ENCODE measurements at places on chromosomes 4 and X.

GRCh38 chr4:153651587-153651986, 32.5 kb upstream of the TLR2 start:
- peak; percentile 11 for DNase-seq

- no peak for DNase-seq
These were observed 48.6 kb upstream of the AP1S2 start for GRCh38 chrX:15903186-15903681.

DNA sequence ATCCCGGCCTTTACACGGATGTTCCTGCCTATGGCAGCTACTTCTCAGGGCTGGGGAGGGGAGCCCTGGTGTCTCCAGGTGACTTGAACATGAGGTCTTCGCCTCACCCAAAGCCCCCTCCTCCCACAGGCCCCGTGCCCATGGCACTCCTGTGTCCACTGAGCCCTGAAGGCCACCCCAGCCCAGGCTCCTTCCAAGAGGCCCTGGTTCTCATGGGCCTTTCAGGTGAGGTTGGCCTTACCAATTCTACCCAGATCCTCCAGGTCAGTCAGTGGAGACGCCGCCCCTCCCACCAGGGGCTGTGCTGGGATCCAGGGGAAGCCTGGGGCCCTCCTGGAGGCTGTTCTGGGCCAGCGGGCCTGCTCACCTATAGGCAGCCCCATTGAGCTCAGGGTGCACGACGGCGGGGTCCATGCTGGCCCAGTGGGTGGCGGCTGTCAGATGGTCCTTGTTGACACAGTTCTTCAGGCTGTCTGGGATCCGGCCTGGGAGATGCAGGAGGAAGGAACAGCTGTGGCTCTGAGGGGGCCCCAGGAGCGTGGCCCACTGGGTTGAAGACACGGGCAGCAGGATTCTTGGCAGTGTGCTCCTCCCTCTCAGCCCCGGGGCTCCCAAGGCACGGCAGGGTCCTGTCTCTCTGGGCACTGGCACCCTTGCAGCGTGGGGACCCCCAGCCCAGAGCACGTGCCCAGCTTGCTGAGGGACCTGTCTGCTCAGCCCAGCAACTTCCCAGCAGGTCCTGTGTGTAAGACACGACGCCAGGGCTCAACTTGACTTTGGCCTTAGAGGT, 36.2 kb downstream of the CTBP1 start:
- no peak for DNase-seq

GRCh38 chr4:6962211-6963041, 52.8 kb downstream of the TBC1D14 start:
- DNase-seq: no peak

GRCh38 chr4:150518559-150518958, 63.4 kb upstream of the MAB21L2 start:
- no peak for DNase-seq

DNA sequence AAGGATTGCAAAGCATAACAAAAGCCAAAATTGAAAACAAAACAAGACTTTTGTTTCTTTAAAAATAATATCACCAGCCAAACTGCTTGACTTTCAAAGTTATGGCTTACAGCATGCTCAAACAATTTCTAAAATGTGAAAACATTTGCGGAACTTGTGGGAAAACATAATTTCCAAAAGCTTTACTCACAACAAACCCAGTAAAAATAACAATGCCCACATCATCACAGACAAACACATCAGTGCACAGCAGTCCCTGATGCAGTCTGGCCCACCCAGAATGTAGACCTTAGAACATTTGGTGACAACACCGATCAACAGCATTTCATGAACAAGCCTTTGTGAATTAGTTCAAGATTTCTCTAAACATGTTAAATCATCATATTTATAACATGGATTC, 98.9 kb downstream of the ARHGAP6 start:
- DNase-seq: no peak

- DNase-seq: no peak
These were observed 83.8 kb downstream of the GRID2 start for GRCh38 chr4:92387459-92388069.

- DNase-seq: no peak
These were observed 15.1 kb downstream of the C4orf36 start for GRCh38 chr4:86876894-86877685.

DNA sequence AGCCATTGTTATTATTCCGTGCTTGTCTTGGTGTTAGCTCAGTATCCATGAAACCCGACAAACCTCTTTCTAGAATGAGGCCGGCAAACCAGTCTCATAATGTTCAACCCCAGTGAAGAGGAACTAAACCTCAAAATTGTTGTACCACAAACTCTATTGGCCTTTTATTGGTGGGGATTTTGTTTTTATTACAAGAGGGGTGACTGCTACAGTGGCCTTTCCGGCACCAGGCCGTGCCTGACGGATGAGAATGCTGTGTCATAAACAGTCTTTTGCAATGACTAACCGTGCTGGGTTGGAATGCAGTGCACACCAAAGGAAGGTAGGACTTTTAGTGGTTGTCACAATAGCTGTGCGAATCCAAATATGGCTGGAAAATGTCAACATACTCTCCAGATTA, 60.8 kb downstream of the SHROOM2 start:
- DNase-seq: no peak
